CD4-positive, alpha-beta T cell treated with Interleukin-15 for 4 hours (primary cell): ENCODE measurements at places on chromosomes 3 and 15.

- DNase-seq = peak; percentile 76
Observed at GRCh38 chr3:13648060-13649001, 99.4 kb downstream of the FBLN2 start.

DNA sequence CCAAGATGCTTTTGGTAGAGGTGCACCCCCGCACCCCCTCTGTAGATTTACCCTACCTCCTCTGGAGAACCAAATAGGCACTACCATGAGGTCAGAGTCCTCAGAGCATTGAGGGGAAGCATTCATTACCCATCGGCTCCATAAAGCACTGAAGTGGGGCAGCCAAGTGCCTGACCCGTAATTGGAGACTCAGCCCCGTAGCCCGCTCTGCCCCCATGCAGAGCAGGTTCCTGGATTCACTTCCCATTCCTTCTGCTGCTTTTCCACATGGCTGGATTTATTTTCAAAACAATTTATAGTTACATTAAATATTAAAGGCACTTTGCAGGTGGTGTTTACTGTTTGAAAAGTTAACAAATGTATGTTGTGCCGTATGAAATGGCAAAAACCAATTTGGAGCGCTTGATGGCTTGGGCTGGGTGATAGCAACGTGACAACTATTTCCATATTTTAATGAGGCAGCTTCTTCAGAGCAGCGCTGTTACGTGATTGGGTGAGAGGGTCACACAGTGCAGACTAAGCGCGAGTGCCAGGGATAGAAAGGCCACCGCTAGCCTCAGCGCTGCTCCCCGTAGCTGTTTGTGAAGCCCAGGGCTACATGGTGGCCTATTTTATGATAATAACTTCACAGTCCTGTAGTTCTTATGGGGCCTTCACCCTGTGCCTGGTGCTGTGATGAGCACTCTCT, 373.8 kb upstream of the PROK2 start:
- DNase-seq = no peak

GRCh38 chr3:157856078-157856939, 249.9 kb downstream of the SHOX2 start:
- DNase-seq = no peak

DNA sequence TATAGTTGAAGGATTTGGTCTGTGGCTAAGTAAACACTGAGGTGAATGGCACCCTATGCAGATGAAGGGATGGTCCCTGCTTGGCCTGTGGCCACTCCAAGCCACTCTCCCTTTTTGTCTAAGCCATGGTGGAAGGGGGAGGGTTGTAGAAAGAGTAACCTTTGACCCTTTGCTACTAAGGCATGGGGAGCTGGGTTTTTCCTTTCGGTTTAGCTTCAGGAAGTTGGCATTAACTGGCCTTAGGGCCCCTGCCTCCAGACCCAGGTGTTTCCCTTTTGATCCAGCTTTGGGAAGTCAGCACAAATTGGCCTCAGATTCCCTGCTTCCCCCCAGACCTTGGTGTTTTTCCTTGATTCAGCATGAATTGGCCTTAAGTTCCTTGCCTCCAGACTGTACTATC, 49.5 kb downstream of the EFCAB12 start:
- DNase-seq = no peak

- DNase-seq = no peak
Observed at GRCh38 chr3:81592101-81592500, 169.3 kb downstream of the GBE1 start.

DNA sequence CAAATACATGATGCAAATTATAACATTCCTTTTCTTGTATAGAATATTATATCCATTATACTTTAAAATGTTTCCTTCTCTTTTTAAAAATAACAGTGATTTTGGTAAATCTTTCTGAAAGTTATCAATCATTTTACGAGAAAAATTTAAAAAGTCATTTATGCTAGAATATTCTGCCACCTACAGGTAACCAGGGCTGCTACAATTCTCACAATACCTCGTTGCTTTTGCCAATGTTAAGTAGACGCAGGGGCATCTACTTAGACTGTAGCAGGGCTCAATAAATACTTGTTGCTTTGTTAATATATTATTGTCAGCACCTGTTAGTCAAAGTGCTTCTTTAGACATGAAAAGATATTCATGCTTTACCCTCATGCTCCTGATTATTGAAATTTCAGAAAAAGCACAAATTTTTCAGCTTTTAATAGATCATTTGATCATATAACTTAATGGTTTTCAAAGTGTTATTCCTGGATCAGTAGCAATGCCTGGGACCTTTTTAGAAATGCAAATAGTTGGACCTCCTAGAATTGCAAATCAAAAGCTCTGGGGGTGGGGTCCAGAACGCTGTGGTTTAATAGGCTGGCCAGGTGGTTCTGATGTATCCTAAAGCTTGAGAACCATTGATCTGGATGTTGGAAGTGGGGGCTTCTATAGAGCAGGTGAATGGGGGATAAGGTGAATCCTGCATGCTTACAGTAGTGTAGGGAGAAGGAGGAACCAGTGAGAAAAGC, 223.6 kb upstream of the PDZRN3 start:
- no peak for DNase-seq

DNA sequence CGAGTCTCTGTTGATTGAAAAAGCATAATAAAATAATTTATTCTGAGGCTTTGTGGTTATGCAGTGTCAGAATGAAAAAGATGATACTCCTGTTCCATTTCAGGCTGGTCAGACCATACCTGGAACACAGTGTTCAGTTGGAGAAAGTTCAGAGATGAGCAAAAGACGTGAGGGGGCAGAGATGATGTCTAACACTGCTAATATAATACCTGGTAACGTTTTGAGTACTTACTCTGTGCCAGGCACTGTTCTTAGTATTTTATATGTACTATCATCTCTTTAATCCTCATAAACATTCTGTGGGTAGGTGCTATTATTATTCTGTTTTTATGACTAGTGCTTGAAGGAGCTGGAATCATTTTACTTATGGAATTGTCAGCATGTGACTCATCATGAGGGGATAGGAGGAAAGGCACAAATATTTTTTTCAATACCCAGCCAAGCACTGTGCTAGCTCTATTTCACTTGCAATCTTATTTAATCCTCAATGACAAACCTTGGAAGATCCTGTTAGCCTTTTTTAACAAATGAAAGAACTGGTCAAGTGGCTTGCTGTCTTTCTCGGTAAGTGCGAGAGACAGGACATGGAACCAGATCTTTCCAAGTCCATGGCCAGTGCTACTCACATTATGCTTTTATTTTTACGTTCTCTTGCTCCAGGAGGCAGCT, 31.8 kb downstream of the IQGAP1 start:
- peak; percentile 41 for DNase-seq

DNA sequence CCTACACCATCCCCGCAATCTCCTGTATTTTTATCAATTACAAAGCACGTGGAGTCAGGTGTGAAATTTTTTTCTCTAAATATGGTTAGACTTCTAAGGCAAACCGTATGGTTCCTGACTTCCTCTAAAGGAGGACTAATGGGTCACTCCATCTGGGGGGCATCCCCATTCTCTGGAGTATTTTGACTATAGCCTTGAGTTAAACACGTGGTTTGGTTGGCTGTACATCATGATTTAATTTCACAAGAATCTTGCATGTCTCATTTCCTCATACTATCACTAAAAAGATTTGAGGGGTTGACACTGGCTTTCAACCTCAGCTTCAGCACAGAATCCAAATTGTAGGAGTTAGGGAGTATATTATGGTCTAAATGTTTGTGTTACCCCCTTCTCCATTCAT, 25.3 kb upstream of the ZNF770 start:
- DNase-seq = no peak

DNA sequence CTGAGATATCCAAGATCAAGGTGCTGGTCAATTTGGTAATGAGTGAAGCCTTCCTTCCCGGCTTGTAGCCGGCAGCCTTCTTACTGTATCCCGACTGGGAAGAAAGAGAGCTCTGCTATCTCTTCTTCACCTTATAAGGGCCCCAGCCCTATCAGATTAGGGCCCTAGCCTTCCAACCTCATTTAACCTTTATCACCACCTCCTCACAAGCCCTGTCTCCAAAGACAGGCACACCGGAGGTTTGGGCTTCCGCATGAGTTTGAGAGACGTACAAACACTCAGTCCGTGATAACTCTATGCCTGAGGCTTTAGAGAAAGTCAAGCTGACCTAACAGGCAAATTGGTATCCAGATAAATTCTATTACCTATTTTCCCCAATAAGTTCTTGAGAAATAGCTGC, 243.9 kb downstream of the OPA1 start:
- no peak for DNase-seq

- DNase-seq = no peak
Observed at GRCh38 chr15:43150191-43150929, 17.0 kb downstream of the TMEM62 start.

DNA sequence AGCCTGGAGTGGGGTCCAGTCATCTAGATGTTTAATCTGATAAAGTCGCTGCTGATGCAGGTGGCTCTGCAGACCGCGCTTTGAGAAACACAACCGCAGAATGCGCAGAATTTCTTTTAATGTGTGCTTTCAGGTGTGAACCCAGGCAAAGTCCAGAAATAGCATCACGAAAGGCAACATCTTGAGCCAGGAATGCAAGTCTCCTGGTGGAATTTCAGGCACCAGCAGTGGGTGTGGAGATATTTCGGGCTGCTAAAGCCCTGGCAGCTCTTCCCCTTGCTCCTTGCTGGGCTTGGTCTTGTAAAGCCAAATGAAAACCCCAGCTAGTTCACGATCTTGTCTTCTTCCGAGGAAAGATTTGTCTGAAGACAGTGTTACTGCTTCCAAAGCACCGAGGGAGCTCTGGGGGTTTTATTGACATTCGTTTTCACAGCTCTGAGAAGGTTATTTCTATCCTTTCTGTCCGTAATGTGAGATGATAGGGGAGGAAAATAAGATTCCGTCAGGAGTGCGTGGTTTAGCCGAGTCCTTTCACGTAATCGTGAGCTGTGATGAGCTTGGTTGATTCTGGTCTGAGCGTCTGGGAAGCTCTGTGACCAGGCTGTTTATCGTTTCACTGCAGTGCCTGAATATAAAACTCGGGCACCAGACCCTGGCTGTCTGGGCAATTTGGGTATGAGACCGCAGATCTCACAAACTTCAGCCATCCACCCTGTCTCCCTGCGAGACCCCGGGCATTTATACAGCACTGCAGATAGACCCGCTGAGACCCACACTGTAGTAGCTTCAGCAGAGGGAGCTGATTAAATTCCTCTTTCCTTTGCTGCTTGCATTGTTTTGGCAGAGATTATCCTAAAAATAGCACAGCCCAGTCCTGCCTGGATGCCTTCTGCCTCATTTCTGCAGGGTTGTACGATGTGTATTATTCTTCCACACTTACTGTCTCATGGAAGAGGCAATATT, 67.0 kb upstream of the SLC25A26 start:
- DNase-seq = no peak

GRCh38 chr15:28918141-28918983, 32.6 kb downstream of the APBA2 start:
- no peak for DNase-seq

DNA sequence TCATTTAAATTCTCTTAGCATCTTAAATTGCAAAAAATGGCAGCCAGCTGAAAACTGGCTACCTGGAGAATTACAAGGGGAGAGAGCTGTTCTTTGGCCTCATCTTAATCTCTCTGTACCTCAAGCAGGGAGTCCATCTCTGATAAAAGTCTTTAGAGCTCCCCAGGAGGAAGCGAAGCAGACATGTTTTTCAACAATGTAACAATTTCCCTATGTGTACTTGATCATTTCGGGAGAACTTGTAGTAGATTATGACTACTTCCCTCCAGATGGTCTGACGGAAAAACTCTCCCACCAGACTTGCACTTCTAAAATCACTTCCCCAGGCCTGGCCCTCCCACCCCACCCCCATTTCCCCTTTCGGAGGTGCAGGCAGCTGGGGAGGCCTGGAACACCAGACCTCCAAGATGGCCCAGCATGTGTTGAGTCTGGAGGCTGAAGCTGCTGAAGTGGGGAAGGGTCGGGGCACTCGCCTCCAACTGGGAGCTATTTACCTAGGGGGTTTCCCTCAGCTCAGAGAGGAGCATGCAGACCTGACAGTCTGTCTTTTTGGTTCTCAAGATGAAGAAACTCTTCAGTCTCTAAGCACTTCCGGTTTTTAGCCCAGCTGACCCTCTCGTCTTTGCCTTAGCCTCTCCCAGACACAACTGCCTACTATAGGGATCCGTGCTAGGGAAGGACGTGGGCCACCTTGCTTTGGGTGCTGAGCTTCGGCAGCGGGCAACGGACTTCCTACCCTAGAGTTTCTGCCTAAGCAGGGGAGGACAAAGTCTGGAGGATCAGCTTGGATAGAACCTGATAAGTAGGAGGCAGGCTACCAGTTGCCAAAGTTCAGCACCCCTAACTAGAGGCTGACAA, 164.0 kb upstream of the TBL1XR1 start:
- no peak for DNase-seq

GRCh38 chr3:69443457-69443920, 57.6 kb upstream of the FRMD4B start:
- DNase-seq = no peak

DNA sequence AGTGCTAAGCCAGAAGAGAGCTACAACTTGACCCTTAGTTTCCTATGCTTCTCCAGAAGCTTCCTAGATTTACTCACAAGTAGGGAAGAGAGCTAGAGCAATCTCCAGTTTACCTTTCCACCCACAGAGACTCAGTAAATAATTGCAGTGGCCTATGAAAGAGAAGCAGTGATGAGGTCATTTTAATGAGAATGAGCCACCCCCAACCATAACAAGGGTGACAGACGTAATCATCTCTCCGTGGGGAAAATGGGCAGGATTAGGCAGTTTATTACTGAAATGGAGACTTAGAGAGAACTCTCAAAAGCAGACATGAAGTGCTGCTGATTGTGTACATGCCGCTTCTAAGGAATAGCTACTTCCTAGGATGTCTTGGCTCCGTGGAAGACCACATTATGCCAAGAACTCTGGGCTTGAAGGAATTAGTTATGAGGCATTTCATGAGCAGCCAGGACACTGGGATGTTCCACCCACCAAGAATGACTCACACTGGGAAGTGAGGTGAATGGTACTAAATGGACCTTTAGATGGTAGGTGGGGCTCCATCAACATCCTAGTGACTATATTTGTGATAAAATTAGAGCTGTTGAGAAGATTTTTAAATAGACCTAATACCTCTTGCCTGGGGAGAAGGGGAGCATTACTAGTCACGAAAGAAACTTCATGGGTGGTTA, 160.9 kb downstream of the EDEM1 start:
- no peak for DNase-seq

- DNase-seq = no peak
Observed at GRCh38 chr3:157089455-157090221, 70.3 kb downstream of the CCNL1 start.

- no peak for DNase-seq
Observed at GRCh38 chr15:42373274-42373673, 14.0 kb downstream of the CAPN3 start.

GRCh38 chr3:72932416-72932815, 44.6 kb downstream of the GXYLT2 start:
- DNase-seq = no peak

- no peak for DNase-seq
Observed at GRCh38 chr15:33975022-33975565, 6.8 kb downstream of the CHRM5 start.

DNA sequence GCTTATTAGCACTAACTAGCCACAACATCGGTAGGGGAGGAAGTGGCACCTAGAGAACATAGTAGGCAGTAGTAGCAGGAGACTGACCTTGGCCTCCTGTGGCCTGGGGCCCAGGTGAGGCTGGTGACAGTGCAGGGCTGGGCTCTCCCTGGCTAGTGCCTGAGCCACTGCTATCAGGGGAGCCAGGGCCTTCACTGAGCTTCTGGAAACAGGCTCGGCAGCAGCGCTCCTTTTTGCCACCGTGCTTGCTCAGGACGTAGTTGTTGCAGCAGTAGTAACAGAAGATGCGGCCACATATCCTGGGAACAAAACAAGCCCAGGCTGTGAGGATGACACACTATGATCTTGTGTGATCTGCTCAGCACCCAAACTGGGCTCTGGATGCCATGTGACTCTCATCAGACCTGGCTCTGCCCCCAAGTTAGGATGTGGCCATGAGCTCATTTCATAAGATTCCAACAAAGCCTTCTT, 15.1 kb downstream of the CXCR6 start:
- DNase-seq = no peak

GRCh38 chr3:59570806-59571205, 521.0 kb upstream of the CFAP20DC start:
- no peak for DNase-seq
